SW480 (cell line): ENCODE measurements at places on chromosomes 12 and 14.

GRCh38 chr14:21038441-21039422 is 3.4 kb upstream of the RNASE7 start:
- no peak for DNase-seq

DNA sequence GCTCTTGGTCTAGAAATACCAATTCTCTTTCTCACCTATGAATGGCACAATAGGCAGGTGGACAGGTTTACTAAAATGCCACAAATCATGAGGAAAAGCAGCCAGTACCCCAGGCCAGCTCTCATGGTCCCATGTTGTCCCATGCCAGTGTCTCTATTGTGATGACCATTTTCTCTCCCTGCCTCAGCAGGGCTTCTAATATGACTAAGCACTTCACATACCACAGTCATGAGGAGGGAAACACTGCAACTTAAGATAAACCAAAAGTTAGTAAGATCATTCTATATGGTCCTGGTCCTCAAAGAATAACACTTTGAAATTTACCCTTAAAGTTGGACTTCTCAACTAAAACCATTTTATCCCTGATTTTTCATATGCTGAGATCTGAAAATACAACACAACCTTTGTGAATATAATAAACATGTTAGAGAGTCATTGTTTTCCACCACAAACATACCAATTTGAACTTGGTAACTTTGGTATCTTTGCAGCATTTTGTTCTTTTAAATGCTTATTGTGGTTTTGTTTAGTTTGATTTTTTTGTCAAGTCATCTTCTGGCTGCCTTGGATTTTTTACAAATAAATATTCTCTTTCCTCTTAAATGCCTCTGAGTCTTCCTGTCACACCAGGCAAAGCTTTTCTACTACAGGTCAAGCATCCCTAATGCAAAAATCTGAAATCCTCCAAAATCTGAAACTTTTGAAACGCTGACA is 3.6 kb downstream of the TTC5 start:
- no peak for DNase-seq

GRCh38 chr14:79325071-79325470 is 886.2 kb downstream of the DIO2 start:
- DNase-seq = no peak

DNA sequence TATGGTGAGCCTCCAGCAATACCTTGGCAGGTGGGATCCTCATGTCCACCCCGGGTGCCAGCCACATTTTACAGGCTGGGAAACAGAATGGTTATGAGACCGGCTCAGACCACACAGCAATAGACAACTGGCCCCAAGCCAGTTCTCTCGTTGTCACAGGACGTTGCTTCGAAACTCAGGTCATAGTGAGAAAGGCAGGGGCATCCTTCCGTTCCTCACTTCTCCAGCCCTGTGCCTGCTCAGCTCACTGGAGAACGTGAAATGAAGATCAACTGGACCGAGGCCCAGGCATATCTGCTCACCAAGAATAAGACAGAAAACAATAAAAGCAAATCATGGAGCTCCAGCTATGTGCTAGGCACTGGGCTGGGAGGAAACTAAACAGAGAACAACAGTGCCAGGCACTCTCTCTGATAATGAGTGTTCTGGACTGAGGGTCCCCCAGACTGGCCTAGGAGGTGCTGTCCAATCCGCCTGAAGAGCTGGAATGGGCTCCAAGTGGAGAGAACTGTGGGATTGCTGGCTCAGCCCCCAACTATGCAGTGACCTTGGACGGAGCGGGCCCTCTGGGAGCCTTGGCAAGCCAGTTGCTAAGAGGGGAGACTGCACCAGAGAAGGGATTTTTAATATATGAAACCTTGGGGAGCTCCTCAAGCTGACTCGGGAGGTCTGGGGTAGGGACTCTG is 18.8 kb upstream of the FAIM2 start:
- DNase-seq = no peak

DNA sequence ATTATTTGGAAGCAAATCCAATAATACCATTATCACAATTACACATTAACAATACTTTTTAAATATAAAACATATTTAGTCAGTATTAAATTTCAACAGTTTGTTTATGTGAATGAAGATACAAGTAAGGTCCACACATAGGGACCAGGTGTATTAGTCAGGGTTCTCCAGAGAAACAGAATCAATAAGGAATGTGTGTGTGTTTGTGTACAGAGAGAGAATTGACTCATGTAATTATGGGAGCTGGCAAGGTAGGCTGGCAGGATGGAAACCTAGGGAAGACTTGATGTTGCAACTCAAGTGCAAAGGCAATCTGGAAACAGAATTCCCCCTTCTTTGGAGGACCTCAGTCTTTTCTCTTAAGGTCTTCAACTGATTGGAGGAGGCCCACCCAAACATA is 123.2 kb upstream of the OTX2 start:
- no peak for DNase-seq

- DNase-seq = peak; percentile 78
These were observed 33.9 kb downstream of the MIA2 start for GRCh38 chr14:39267608-39268005.

DNA sequence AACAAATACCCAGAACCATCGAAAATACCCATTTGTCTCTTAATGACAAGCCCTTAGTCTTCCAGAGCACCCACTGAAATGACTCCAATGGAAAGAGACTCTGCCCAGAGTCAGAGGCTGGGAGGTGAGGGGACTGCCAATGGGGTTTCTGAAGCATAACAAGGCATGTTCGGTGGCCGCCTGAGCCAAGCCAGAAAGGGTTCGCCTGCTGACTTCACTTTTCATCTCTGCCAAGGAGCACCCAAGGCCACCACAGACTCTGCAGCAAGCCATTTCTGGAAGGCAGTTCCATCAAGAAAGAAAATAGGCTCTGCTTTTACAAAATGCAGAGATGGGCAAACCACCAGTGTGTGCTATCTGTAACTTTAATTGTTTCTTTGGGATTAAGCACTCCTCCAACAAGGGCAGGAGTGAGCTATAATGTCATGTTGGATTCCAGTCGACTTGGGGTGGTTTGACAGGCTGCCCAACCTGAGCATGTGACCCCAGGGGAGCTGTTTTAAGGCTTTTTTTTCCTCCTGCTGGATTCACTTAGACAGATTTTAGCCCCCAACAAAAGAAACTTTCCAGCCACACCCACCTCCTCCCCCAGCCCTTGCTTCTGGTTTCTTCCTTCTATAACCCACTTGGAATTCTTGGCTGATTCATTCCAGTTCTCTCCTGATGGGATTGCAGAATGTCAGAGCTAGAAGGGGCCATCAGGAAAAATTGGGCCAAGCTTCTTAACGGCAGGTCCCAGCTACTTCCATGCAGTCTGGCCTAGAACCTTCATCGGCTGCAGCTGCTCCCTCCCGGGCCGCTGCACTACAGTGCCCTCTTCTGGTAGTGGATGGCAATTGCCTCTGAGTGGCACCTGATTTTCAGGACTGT is 24.1 kb downstream of the CKAP4 start:
- DNase-seq = peak; percentile 32

DNA sequence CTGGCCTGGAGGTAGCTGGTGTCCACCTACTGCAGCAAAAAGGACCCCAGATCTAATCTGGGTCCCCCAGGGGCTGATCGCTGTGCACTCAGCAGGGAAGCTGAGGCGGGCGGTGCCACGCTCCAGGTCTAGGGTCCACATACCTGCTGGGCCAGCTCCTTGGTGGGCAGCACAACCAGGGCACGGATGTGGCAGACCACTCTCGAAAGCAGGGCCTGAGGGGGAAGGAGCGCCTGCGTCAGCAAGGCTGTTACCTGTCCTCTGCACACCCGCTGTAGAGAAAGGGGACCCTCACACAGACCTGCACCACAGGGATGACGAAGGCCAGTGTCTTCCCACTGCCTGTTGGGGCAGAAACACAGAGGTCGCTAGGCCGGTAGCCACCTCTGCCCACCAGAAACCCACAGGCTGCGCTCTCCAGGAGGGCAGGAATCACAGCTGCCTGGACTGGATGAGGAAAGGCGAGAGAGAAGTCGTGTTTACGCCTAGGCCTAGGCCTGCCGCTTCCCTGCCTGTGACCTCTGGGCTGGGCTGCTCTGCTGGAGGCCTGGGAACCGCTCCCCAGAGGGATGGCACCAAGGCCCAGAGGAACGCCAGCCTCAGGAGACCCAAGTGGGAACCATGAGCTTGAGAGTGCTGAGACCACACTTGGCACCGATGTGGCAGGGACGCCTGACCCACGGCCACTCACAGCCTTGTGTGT is 2.0 kb downstream of the DDX51 start:
- no peak for DNase-seq

GRCh38 chr12:122834104-122834920 is 945 bp upstream of the HIP1R start:
- DNase-seq = peak; percentile 79

GRCh38 chr14:99809360-99809759 is 16.1 kb downstream of the EML1 start:
- DNase-seq = no peak

GRCh38 chr12:59382282-59383078 is 213.3 kb upstream of the SLC16A7 start:
- no peak for DNase-seq

GRCh38 chr14:30355431-30355913 is 203.5 kb upstream of the G2E3 start:
- DNase-seq = peak; percentile 94

- no peak for DNase-seq
These were observed 87.0 kb upstream of the DAAM1 start for GRCh38 chr14:59101476-59101875.

GRCh38 chr12:19739195-19739776 is 300.0 kb downstream of the AEBP2 start:
- peak; percentile 54 for DNase-seq

DNA sequence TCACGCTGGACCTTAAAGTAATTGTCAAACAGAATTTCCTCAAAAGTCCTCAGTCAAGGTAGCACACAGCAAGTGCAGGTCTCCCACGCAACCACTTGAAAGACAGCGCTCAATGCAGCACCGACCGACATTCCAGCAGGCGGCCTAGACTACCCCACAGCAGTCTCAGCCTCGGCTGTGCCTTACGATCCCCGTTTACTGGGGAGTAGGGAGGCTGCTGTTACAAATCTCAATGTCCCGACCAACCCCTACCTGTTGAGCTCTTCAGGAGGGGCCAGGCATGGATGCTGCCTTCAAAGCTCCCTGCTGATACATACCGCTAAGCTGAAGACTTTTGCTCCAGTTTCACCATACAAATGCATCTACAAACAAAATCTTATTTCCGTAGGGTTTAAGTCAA is 21.8 kb downstream of the VPS37B start:
- no peak for DNase-seq

DNA sequence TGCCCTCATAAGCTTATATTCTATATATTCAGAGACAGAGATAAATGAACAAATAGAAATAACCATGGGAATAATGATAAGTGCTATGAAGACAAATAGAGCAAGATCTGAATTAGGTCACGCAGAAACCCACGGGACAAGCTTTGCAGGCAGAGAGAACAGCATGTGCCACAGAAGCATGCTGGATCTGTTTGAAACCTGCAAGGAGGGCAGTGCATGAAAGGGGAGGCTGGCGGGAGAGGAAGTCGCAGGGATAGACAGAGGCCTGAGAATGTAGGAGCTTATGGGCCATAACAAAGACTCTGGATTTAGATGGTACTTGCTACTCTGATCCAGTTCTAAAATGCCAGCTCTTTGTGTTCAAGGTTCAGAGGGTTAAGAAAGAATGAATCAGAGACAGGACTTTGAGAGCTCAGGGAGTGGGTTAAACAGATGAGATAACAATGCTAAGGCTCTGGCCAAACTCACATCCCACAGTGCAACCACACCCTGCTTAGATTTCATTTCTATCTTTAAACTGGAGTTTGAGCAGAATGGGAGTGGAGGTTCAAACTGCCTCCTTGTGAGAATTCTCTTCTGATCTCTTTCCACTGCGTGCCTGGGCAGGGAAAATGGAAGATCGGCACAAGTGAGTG is 49.2 kb upstream of the PPP1R12A start:
- no peak for DNase-seq

DNA sequence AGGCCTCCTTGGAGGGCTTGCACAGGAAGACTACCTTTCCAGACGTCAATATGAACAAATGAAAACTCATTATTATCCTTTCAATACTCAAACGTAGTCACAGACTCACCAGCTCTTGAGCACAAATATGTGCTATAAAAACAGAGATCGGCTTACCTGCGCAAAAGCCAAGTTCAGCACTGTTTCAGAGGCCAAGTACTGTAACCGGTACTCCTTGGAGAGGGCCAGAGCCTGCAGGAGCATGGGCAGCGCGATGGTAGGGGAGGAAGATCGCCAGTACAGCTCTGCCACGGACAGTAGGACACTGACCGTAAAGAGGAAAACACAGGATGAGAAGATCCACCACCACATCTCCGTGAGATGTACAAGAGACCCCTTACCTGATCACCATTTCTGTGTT is 21.6 kb upstream of the CAMKK2 start:
- no peak for DNase-seq

GRCh38 chr12:1310653-1311052 is 283.7 kb downstream of the FBXL14 start:
- no peak for DNase-seq

GRCh38 chr14:104228716-104229533 is 90.5 kb downstream of the KIF26A start:
- no peak for DNase-seq

- no peak for DNase-seq
These were observed 69.1 kb downstream of the VCPKMT start for GRCh38 chr14:50047274-50047676.

GRCh38 chr12:116975779-116976393 is 65.1 kb downstream of the FBXW8 start:
- DNase-seq = no peak

- peak; percentile 50 for DNase-seq
These were observed 55.3 kb downstream of the VCPKMT start for GRCh38 chr14:50060871-50061663.

DNA sequence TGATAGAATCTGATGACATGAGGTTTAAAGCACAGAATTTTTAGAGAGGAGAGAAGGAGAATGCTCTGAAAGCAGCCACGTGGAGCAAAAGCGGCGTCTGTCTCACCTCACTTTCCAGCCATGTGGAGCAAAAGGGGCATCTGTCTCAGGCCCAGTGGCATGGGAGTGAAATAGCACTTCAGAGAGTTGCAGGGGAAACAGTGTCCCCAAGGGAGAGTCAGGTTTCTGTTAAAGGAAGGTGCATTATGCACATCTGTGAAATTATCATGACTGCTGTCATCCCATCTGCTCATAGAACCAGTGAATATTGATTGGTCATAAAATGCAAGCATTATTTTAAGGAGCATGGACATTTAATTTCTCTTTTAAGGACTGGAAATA is 124.0 kb downstream of the BICD1 start:
- DNase-seq = no peak

DNA sequence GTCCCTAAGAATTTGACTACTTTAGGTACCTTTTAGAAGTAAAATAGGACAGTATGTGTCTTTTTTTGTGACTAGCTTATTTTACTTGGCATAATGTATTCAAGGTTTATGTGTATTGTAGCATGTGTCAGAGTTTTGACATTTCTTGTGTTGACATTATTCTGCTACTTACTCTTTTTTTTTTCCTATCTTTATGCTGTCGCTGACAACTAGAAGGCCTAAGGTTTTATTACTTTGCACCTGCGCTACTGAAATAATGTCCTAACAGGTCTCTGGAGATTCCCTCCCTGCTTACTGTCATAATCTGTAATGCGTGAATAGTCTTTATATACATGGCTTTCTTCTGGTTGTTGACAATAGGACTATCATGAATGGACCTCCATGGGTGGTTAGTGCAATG is 43.0 kb downstream of the PDE3A start:
- DNase-seq = no peak

GRCh38 chr12:117819160-117819559 is 149.6 kb downstream of the KSR2 start:
- DNase-seq = no peak
